Type B pancreatic cell (in vitro differentiated cells): ENCODE measurements at places on chromosomes 2 and 18.

GRCh38 chr2:30254685-30255001, 23.3 kb downstream of the LBH start:
- DNase-seq: no peak

GRCh38 chr2:233199870-233200269, 51.6 kb upstream of the ATG16L1 start:
- DNase-seq: no peak

DNA sequence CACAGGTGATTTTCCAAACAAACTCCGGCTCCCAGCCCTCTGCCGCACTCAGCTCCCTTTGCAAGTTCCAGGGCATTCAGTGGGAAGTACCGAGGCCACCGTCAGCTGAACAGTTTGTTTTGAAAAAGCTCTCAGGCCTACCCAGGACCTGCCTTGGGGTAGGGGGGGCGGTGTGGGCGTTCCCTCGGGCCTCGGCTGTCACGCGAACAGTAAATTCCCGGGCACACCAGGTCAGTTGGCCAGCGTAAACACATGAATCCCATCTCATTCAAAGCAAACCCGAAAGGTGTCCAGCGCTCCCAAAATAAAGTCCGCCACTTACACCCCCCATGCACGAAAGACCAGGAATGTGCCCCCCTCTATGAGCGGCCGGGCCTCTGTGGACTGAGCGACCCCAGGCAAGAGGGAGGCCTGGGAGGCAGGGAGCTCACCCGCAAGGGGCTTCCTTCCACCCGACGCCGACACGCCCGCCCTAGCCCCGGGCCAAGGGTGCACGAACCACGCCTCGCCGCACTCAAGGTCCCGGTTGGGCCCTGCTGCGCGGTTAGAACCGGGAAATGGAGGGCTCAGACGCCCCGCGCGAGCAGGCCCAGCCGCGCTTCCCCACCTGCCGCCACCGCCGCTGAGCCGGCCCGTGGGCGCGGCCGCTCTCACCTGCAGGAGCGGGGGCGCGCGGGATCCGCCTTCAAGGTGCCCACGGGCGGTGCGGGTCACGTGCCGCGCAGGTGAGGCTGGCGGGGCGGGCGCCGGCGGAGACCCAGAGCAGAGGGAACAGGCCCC, at the start of gene WDSUB1:
Gene WDSUB1, minus strand, starts transcription at position 775 of the 780 bp plus-strand sequence. CDS start 3,634 bp downstream, outside the sequence.
- peak; percentile 76 for DNase-seq

GRCh38 chr2:168622559-168622958, 166.5 kb downstream of the CERS6 start:
- DNase-seq: no peak

- no peak for DNase-seq
Measured at GRCh38 chr18:73852789-73853549, 294.7 kb downstream of the FBXO15 start.

DNA sequence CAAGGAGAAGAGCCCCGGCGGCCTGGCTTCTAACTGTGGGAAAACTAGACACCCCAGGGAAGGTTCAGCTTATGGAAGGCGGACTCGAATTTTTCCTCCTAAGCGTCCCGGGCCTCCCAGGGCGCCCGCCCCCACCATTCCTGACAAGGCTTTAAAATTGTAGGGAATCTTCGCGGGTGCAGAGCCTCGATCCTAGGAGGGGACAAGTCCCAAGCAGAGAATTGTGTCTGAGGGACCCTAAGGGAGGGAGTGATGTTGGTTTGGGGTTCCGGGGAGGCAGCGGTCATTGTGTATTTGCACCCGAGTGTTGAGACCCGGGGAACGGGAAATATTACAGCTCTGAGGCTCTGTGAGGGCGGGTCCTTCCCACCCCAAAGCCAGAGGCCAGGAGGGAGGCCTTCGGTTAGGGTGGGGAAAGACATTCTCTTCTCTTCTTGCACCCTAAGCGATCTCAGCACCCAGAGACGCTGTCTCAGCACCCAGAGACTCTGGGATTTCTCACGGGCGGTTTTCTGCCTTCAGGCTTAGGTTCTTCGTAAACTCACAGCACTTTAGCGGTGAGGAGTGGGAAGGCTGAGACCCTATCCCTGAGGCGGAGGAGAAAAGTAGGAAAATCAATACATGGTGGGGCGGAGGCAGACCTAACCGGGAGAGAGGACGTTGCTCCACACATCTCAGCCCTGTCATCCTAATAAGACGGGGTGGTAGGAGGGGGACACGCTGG, 7.6 kb downstream of the OSR1 start:
- DNase-seq: no peak

GRCh38 chr2:40485318-40485717, 33.4 kb upstream of the SLC8A1 start:
- DNase-seq: no peak

DNA sequence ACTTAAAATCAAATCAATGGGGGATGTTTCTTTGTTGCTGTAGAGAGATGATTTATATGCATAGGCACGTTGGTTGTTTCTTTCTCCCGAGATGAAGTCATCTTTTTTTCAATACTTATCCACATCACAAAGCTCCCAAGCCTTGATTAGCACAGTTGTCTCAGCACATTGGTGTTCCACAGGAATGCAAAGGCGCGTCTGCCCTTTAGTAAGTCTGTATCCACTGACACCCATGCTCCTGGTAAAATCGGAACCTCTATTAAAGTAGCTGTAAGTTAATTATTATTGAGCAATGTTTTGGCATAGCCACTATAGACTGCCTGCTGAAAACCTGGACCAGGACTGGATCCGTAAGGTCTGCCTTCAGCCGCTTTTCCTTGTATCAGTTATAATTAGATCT, 77.6 kb upstream of the RBM44 start:
- DNase-seq: no peak

DNA sequence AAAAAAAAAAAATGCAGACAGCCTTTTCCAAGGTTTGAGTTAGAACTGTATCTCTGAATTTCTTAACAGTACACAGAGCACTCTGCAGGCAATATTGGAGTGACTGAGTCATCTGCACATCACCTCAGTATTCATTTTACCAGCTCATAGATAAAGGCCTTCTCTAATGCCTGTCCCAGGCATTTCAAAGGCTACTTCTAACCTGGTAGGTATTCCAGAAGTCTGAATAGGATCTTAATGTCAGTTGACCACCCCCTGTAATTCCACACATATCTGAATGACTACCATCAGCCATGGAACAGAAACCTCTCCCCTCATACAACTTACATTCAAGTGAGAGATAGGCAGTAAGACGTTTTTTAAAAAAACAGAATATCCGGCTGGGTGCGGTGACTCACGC, 9.0 kb downstream of the METTL21A start:
- DNase-seq: no peak

GRCh38 chr2:6418291-6418690, 447.4 kb downstream of the CMPK2 start:
- DNase-seq: no peak

GRCh38 chr2:11213090-11213638, 57.9 kb downstream of the SLC66A3 start:
- no peak for DNase-seq

- no peak for DNase-seq
Measured at GRCh38 chr2:84894131-84894586, 11.3 kb upstream of the TMSB10 start.

- no peak for DNase-seq
Measured at GRCh38 chr2:70776266-70776665, 8.3 kb upstream of the ADD2 start.

GRCh38 chr2:36633470-36634092, 35.6 kb upstream of the FEZ2 start:
- no peak for DNase-seq

DNA sequence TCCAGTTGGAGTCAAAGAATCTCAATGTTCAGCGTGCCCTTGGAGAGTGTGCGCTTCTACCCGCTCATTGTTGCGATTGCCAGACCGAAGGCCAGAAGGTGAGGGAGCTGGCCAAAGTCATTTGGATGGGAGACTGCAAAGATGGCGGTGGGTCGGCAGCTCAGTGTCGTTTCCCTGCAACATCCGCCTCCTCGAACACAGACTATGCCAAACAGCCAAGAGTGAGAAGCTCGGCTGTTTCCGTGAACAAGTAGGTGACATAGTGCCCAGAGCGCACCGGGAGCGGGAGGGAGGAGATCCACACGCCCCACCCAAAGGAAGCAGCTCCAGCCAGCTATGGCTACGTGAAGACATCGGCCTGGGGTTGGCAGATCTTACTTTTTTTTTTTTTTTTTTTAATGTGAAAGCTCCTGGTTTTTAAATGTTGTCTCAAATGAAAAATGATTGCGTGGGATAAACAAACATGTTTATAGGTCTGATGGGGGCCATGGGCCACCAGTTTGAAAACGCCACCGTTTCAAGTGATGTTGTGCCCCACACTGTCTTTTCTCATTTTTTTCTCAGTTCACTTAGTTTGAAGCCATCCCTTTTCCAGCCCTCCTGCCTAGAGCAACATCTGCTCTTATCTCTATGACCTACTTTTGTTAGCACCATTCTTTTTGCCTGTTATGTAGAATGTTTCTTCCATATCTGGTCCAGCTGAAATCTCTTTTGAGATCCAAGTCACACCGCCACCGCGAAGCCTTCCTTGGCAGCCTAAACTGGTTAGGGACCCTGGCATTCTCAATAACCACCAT, 682.4 kb downstream of the RNF144A start:
- no peak for DNase-seq

DNA sequence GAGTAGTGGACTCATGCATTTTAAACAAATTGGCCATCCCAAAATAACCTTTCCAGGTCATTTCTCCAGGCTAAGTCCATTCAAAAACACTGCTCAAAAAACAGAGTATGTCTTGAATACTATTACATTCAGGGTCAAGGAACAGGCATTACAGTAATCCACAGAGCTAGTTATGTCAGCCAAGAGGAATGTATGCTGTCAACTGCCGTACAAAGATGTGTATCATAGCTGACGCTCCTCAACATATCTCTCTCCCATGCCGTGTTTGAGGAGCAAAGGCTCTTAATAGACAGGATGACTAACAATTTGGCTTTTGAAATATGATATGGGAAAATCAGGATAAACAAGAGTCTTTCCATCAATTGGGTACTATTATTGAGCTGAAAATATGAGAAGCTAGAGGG, 68.8 kb upstream of the KCTD1 start:
- no peak for DNase-seq

- no peak for DNase-seq
Measured at GRCh38 chr2:162265666-162266459, 22.6 kb upstream of the FAP start.

DNA sequence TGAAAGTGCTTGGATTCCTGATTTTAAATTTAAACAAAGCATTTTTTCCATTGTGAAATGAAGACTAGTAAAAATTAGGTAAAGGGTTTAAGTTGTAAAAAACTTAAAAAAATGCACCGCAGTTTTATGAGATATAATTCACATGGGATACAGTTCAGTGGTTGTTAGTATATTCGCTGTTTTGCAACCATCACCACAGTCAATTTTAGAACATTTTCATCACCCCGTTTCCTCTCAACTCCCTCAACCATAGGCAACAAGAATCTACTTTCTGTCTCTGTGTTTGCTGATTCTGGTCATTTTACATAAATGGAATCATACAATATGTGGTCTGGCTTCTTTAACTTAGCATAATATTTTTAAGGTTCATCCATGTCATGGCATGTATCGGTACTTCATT, 4.0 kb downstream of the DGKD start:
- no peak for DNase-seq

DNA sequence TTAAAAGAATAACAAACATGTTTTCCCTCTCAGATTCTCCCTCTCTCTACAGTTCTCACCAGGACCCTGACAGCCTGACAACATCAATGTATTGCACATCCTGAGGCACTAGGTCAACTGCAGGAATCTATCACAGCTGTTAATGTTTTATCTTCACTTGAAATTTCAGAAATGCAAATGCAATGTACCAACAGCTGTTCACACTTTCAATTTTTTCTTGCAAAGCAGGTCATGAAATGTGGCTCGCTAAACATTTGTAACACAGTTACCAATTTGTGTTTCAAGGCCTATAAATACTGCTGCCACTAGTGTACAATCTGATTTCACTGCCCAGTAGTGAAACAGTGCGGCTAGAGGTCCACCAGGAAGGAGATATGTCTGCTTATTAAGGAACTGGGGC, 147.8 kb downstream of the EXOC6B start:
- no peak for DNase-seq

- DNase-seq: no peak
Measured at GRCh38 chr2:138267161-138267901, 234.2 kb upstream of the SPOPL start.

GRCh38 chr2:155442088-155442487, 743.6 kb downstream of the KCNJ3 start:
- DNase-seq: no peak

DNA sequence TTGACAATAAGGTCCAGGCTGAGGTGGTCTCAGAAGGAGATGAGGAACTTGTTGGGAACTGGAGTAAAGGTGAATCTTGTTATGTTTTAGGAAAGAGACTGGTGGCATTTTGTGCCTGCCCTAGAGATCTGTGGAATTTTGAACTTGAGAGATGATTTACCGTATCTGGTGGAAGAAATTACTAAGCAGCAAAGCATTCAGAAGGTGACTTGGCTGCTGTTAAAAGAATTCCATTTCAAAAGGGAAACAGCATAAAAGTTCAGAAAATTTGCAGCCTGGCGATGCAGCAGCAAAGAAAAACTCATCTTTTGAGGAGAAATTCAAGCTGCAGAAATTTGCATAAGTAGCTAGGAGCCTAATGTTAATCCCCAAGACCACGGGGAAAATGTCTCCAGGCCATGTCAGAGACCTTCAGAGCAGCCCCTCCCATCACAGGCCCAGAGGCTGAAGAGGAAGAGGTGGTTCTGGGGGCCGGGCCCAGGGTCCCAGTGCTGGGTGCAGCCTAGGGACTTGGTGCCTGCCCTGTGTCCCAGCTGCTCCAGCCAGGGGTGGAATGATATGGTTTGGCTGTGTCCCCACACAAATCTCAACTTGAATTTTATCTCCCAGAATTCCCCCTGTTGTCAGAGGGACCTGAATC, 73.5 kb downstream of the FIGN start:
- DNase-seq: no peak

- DNase-seq: no peak
Measured at GRCh38 chr2:63881205-63881604, 39.5 kb downstream of the UGP2 start.

- no peak for DNase-seq
Measured at GRCh38 chr2:32617599-32618189, 10.2 kb upstream of the TTC27 start.

DNA sequence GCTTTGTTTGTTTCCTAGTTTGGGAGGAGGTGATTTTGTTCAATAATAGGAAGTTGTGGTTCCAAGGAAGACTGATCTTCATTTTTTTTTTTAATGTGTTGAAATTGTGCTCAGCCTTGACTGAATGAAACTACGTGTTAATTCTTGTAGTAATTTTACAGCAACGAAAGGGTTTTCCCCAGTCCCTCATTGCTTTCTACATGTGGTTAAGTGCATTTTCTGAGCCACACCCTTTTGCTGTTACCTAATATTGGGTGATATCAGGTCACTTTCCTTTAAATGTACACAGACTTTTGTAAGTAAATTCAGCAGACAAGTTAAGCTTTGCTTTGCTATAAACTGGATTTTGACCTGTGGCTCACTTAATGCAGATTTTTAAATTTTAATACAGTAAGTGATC, 73.6 kb downstream of the OTX1 start:
- DNase-seq: no peak

DNA sequence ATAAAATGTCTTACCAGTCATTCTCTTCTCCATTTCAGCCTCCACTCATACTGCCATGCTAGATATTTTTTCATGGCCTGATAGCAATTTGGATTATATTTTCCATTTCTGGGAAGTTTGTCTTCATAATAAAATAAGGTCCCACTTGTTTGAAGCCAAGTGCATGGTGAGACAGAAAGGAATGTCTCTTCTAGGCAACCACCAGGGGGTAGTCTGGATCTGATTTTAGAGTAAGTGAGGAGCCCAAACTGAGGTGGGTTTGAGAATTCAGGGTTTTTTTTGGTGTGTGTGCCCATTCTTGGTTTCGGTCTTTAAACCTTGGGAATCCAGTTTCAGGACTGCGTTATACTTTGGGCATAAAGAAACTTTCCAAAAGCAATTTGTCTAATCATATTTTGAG, 315.5 kb downstream of the RPRM start:
- DNase-seq: no peak
